ENCODE measurements at places on chromosomes 4 and X.

DNA sequence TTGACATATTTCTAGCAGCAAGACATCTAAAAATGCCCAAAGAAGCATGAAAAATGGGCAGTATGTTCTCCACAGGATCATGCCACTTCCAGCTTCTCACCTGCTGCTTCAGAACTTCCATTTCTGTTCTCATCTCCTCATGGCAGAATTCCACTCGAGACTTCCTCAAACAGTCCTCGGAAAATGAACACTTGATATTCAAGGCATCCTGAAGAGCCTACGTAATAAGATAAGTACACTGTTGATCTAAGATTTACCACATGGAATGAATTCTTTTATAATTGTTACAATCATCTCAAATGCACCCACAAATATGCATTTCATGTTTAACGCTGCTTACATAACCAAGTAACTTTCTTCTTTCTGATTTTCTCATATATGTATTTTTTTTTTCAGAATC lies 14.1 kb downstream of the TNIP3 start:
- DNase-seq, result no peak

- DNase-seq, result no peak
These were observed 41.0 kb upstream of the CPEB2 start for GRCh38 chr4:14961292-14961691.

DNA sequence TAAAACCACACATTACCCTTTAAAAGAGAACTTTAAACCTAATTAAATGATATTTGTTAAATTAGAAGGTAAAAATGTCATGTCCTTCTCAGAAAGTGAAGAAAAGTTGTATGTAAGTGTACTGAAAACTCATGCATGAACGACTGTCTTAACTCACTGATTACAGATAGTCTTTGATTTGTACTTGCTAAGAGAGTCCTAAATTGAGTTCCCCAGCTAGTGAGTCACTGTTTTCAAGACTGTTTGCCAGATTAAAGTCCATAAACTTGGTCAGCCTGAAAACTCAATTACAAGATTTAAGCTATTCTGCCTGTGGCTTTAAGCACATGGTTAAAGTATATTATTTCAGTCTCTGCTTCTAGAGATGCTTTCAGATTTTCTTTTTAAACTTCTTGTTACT lies 124.9 kb upstream of the ZCCHC13 start:
- DNase-seq, result no peak

DNA sequence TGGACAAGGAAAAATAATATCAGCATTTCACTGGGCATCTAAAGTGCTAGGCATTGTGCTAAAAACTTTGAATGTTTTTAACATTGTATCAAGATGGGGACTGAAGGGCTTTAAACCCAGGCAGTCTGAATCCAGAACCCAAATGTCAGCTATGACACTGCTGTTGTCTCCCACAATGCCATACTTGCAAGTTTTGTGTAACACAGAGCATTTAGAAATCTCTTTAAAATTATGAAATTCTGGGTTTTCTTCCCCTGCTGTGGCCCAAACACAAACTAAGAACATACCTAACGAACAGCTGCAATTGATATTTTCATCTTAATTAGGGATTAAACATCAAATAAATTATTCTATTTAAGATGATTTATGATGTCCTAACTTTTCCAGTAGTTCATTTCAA lies 66.8 kb upstream of the LSM6 start:
- no peak for DNase-seq

GRCh38 chr4:64682946-64683345 lies 273.7 kb upstream of the TECRL start:
- DNase-seq, result no peak

DNA sequence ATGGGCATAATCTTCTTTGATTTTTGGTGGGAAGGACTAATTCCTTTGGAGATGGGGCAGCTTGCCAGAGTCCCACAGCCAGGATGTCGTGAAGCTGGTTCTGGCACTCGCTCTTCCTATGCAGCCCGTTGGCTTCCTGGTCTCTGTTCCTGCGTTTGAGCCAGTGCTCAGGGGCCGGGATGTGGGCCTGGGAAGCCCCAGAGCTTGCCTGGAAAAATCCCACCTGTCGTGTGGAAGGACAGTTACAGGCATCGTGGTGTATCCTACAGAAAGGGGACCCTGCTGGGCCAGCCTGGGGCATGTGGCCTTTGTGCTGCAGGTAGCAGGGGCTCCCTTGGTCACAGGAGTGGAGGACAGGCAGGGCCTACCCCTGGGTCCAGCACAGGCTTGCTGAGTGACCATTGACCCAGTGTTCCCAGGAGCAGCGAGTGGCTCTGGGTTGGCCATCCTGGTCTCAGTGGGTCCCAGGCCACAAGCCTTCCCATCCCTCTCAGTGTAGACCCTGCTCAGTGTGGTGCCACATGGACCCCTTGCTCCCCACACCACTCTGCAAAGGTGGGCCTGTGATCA lies 50.2 kb downstream of the ADRA2C start:
- DNase-seq, result no peak

- DNase-seq, result no peak
These were observed 92.5 kb downstream of the PARM1 start for GRCh38 chr4:75025431-75025830.

DNA sequence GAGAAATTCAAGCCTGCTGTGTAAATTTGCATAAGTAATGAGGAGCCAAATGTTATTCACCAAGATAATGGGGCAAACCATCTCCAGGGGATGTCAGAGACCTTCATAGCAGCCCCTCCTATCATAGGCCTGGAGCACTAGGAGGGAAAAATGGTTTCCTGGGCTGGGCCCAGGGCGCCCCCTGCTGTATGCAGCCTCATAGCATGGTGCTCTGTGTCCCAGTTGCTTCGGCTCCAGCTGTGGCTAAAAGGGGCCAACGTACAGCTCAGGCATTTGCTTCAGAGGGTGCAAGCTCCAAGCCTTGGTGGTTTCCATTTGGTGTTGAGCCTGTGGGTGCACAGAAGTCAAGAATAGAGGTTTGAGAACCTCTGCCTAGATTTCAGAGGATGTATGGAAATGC lies 859.3 kb downstream of the RPA4 start:
- DNase-seq, result no peak

DNA sequence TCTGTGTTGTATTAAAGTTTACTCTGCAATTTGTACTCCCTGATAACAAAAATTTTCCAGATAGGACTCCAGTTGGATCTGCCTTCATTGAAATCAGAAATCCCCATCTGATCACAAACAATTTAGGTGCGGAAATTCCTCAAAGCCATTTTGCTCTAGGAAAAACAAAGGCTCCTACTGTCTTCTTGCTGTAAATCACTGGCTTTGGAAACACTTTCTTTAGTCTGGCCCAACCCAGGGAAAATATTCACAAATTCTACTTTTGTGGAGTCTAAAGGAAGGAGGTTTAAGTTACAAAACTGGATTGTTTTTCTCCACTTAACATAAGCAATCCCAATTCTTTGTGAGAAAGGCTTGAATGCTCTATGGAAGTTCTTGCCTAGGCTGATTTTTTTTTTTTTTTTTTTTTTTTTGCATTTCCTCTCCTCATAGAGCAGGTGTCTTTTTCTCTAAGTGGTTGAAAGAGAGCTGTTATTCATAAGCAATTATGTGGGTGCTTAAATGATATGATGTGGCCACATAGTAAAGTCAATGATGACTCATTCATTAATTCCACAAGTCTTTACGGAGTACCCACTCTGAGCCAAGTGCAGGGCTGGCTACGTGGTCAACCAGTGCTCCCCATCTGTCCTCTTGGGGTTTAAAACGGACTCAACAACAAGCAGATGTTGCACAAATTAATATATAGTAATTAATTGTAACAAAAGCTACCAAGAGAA lies 261.4 kb downstream of the LDB2 start:
- DNase-seq, result no peak

- no peak for DNase-seq
These were observed 11.3 kb upstream of the SLC9A7 start for GRCh38 chrX:46770000-46770816.

DNA sequence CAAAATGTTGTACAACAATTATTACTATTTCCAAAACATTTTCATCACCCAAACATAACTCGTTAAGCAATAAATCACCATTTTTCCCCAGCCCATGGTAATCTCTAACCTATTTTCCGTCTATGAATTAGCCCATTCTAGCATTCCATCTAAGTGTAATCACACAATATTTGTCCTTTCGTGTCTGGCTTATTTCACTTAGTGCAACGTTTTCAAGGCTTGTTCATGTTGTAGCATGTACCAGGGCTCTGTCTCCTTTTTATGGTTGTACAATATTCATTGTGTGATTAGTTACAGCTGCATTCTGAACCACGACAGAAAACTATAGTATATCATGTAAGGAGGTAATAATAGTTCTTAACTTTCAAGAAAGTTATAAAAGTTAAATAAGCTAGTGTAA lies 656.0 kb upstream of the HS3ST1 start:
- no peak for DNase-seq

- DNase-seq, result no peak
These were observed 73.1 kb downstream of the METTL14 start for GRCh38 chr4:118758293-118758692.

DNA sequence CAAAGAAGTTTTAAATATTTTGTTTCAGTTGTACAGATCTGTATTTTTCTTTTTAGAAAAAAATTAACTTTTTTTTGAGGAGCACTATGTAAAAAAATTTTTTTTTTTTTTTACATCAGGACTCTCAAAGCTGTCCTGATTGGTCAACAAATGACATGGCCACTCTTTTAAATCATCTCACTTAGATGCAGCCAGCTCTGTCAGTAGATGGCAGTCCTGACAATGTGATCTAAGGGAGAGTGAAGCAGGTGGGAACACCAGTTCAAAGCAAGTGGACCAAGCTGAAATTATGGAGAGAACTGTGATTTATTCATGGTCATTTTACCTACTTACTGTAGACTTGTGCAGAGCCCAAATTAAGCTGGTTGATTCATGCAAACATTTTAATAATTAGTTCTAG lies 174.7 kb upstream of the GPRIN3 start:
- DNase-seq, result no peak

DNA sequence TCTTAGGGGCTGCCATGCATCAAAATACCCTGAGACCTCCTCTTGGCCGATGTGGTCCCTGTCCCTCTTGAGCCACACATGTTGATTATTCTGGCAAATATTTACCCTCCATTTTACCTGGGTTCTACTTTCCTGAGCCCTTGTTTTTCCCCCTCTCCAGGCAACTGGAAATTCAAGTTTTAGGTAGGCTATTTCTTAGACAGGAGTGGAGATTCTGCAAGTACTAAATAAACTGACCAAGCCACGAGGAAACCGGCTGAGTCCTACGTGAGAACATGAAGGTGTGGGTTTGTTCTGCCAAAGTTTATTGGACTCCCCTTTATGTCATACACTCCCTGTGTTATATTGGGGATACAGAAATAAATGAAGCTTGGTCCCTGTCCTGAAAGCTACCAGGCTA lies 88.1 kb downstream of the RTL5 start:
- no peak for DNase-seq

DNA sequence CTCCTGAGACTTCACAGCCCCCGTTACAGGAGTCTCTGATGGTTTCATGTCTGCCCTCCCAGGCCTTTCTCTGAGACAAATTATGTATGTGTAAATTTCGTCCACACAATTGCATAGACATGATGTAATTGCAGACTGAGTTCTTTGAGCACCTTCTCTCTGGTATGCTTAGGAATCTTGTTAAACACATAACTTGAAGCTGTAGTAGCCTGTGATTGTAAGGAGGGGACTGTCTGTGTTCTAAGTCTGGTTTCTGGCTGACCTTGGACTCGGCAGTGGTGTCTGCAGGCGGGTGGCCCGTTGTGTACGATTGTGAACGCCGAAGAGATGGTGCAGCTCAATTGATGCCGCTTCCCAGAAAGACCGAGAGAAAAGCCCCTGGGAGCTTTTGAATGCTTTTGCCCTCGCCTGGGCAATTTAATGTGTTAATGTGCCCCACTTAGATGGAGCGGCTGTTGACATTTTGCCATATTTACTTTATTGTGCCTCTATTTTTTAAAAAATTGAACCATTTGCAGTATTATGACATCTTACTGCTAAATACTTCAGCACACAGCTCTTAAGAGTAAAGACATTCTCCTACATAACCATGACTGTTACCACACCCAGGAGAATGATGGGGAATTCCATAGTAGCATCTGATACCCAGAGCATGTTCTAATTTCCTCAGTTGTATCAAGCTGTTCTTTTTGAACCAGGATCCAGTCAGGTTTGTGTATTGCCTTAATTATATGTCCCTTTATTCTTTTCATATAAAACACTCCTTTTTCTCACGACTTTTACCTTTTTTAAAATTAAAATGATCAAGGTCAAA lies 58.4 kb upstream of the TADA2B start:
- no peak for DNase-seq

- DNase-seq, result no peak
These were observed 55.8 kb upstream of the PITX2 start for GRCh38 chr4:110678517-110679227.

GRCh38 chr4:1948892-1949436 lies 59.8 kb downstream of the NELFA start:
- DNase-seq, result no peak

DNA sequence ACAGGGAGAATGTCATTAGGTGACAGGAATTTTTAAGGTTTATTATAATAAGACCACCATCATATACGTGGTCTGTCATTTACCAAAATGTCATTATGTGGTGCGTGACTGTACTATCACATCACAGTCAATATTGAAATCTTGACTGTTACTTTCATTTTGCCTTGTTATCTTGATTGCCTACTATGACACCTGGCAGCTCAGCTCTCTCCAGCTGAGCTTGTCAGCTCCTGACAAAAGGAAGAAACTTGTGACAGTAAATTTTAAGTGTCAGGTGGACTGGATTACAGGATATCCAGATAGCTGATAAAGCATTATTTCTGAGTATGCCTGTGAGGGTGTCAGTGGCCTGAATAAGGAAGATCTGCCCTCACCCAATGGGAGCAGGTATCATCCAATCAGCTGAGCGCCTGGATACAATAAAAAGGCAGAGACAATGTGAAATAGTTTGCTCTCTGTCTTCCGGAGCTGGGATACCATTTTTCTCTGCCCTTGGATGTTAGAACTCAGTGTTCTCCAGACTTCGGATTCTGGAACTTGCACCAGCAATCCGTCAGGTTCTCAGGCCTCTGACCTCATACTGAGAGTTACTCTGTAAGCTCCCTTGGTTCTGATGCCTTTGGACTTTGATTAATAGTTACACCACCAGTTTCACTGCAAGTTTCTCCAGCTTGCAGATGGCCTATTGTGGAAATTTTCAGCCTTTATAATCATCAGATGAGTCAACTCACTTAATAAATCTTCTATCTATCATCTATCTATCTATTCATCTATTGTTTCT lies 1454.7 kb upstream of the IGFBP7 start:
- no peak for DNase-seq

DNA sequence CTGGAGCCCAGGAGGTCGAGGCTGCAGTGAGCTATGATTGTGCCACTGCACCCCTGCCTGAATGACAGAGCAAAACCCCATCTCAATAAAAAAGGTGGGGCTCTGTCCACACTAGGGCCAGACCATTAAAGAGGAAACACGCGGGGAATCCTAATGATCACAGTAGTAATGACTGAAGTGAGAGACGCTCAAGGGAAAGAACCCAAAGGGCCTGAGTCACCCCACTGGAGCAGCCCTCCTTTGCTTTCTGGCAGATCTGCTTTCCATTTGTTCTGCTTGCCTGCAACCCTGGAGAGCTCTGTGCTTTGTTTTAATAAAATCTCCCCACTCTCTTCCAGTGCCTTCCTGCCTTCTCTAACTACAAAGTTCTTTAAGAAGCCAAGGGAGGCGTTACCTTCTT lies 5.0 kb downstream of the TFDP3 start:
- no peak for DNase-seq
